Amniotic epithelial cell (primary cell): ENCODE measurements at places on chromosomes 5 and 9.

GRCh38 chr5:88736494-88736893 is 146.5 kb downstream of the MEF2C start:
- no peak for DNase-seq

- DNase-seq, result peak; percentile 56
Observed at GRCh38 chr9:34744295-34745221, 34.6 kb upstream of the CCL21 start.

DNA sequence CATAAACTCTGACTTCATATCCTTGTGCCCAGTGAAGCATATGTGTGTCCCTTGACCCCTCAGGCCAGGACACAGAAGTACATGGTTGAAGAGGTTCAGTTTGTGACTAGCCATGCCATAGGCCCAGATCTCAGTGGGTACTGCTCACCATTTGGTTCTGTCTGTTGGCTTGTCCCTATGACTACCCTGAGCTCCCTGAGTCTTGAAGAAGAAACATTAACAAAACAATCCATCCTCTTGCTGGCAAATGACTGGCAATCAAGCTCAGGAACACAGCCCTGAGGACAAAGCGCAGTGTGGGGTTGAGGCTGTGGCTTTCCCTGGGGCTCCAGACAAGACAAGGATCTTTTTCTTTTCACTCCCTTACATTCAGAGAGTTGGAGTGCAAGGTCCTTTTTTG is 46.3 kb downstream of the TNFAIP8 start:
- no peak for DNase-seq

GRCh38 chr9:19496321-19497050 is 87.7 kb downstream of the ACER2 start:
- no peak for DNase-seq

GRCh38 chr9:37611961-37612360 is 19.6 kb upstream of the TOMM5 start:
- no peak for DNase-seq

DNA sequence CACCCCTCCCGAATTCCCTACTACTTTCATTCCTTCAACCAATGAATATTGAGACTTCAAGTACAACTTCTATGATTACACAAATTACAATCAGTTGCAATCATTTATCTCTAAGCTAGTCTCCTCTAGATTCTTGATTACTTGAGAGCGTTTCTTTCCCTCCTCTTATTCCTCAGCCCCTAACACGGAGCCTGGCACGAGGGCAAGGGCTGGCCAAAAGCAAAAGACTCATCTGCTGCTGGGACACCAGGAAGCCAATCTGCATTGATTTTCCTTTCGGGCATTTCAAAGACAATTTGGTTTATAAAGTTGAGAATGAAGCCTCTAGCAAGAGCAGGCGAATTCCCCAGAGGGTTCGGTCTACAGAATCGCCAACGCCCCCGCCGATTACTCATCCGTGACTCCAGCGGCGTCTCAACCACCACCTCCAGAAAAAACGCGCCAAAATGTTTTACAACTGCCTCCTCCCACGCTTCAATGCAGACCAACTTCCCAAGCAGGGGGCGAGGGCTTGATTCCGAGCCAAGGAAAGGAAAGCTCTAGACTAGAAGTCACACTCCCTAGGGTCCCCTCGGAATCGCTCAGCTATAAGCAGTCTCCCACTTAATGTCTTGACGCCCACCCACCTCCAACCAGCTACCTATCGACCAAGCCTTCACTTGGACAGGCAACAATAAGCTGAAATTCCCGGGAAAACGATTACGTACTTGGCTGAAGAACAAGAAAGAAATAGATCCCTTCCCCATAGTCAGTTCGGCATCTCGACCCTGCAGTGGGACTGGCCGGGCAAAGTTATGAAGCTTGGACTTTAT is 1.5 kb downstream of the PCSK1 start:
- no peak for DNase-seq

DNA sequence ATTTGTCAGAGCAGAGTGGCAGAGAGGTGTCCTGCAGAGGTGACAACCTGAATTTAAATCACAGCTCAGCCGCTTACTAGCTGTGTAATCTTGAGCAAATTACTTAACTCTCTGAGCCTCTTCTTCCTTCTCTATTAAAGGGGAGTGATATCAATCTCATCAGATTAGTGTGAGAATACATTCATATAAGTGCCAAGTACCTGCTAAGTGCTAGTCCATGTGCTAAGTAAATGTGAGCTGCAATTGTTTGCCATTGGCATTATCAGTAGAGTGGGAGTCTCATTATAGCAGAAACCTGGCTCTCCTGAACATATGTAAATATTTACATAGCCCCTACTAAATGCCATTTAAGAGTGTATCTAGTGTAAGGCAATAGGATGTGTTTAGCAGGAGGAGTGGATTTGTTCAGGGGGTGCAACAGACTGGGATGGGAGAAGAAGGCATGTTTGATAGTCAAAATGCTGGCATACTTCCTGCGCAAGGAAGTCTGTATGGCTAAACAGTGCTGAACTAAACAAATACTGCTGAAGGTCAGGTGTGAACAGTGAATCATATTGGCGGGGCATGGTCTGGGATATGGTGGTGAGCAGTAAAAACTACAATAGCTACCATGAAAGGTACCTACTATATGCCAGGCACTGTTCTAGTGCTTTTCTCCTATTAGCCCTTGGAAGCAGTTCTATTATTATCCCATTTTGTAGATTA is 74.5 kb downstream of the F2RL2 start:
- no peak for DNase-seq

- peak; percentile 28 for DNase-seq
Observed at GRCh38 chr9:18331808-18332209, 142.1 kb upstream of the ADAMTSL1 start.

DNA sequence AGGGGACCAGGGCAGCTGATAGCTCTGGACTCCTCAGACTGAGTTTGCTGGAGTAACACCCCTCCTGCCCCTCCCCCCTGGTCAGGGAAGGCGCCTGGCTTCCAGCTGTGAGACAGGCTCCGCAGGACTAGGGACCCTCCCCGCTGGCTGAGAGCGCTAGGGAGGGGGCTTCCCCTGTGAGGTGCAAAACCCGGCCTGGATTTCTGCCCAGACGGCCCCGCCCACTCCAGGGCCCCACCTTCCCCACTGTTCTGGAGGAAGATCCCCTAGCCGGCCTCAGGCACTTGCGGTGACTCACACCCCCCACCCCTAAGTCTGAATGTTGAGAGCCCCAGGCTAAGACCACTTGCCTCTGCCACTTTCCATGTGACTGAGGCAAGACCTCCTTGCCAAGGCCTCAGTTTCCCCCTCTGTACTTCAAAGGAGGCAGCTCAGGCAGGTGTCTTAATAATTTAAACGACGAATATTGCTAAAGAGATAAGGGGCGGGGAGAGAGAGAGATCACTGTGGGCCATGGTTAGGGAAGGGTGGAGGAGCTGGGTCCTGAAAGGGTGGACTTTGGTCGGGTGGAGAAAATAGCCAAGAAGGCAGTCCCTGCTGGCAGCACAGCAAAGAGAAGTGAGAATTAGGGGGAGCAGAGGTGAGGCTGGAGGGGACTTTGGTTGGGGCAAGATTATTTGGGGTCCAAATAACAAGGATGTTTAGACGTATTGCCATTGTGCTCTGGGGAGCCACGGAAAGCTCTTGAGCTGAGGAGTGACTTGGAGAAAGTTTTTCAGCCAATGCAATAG is 1.0 kb upstream of the DAB2IP start:
- no peak for DNase-seq

DNA sequence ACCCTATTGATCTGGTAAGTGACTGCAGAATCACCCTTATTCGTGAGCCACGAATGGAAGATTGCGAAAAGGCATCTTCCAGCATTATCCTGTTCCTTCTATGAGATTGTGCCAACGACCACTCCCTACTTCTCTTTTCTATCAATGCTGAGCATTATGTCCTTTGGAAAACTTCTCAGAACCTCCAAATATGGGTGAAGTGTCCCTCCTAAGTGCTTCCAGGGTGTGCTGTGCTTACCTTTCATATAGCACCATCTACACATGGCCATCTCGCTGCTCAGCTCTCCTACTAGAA is 14.7 kb upstream of the LCP2 start:
- DNase-seq, result no peak

DNA sequence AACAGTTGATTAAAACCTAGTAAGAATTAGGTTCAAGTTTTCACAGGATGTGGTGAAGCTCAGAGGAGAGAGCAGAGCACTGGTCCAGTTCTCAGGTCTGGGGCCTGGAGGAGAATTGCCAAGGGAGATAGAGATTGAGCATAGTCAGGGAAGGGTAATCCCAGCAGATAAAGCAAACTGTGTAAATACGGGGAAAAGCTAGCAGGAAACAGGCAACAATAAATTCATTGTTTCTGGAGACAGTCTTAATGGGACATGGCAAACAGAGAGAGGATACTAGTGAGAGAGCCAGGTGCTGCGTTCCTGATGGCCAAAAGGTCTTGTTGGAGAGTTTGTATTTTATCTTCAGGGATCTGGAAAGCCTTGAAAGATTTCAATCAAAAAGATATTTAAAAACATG is 333.0 kb downstream of the PDE4D start:
- DNase-seq, result no peak

GRCh38 chr9:35606726-35607125 is 1.7 kb downstream of the TESK1 start:
- DNase-seq, result no peak

GRCh38 chr5:113202287-113202686 is 225.7 kb downstream of the DCP2 start:
- no peak for DNase-seq

- no peak for DNase-seq
Observed at GRCh38 chr9:134306636-134307600, 19.3 kb upstream of the RXRA start.

- DNase-seq, result peak; percentile 60
Observed at GRCh38 chr5:163585206-163585605, 79.8 kb downstream of the MAT2B start.

- no peak for DNase-seq
Observed at GRCh38 chr5:137279521-137280231, 219.4 kb downstream of the SPOCK1 start.

GRCh38 chr5:123181394-123181801 is 92.4 kb downstream of the PRDM6 start:
- peak; percentile 64 for DNase-seq

DNA sequence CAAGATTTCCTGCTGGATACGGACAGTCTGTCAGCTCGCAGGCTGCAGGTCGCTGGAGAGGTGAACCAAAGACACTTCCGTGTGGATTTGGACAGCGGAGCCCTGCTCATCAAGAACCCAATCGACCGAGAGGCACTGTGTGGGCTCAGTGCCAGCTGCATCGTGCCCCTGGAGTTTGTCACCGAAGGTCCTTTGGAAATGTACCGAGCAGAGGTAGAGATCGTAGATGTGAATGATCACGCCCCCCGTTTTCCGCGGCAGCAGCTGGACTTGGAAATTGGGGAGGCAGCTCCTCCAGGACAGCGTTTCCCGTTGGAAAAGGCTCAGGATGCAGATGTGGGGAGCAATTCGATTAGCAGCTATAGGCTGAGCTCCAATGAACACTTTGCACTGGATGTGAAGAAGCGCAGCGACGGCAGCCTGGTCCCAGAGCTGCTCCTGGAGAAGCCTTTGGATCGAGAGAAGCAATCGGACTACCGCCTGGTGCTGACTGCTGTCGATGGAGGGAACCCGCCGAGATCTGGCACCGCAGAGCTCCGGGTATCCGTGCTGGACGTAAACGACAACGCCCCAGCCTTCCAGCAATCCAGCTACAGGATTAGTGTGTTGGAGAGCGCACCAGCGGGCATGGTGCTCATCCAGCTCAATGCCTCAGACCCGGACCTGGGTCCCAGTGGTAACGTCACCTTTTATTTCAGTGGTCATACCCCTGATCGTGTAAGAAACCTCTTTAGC is 658 bp downstream of the PCDHGC4 start:
- no peak for DNase-seq

DNA sequence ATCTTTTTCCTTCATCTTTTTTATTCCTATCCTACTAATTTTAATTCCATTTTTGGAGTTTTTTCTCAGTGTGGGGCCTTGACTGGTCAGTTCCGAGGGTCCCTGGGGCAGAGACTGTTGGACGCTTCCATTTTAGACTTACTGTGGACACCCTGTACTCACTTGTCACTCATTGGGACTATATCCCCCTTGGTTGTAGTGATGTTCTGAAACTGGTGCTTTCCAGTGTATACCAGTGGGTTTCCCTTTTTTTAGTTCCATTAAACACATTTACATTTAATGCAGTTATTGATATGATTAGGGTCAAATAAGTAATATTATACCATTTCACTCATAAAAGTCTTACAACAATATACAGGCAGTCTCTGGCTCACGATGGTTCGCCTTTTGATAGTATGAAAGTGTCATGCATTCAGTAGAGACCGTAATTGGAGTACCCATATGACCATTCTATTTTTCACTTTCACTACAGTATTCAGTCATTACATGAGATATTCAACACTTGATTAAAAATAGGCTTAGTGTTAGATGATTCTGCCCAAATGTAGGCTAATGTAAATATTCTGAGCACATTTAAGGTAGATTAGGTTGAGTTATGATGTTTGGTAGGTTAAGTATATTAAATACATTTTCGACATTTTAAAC is 46.0 kb downstream of the CNOT6 start:
- DNase-seq, result no peak

- peak; percentile 47 for DNase-seq
Observed at GRCh38 chr5:33936381-33937016, at the start of gene RXFP3. Gene RXFP3 (plus strand): TSS chr5:33936386. CDS start chr5:33936741, 355 bp downstream.

GRCh38 chr9:128233817-128234406 is 30.7 kb downstream of the DNM1 start:
- DNase-seq, result no peak

GRCh38 chr9:106421772-106422171 is 441.2 kb upstream of the ZNF462 start:
- DNase-seq, result no peak

DNA sequence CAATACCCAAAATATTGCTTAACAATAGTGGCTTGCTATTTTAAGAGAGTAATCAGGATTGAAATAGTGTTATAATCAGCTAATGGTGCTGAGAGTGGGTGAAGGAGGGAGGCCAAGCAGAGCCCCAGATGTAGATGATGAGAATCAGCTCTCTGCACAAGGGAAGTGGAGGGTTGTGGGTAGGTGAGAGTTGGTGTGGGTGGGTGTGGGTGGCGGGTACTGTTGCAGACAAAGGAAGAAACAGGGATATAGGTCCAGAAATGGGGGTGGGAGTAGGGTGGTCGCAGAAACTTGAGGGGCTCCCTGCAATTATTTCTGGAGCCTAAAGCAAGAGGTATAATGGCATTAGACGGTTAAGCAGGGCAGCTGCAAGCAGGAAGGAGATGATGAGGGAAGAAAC is 7.4 kb upstream of the ADCY2 start:
- DNase-seq, result no peak

- no peak for DNase-seq
Observed at GRCh38 chr9:94809778-94810177, 83.3 kb downstream of the AOPEP start.

GRCh38 chr5:159319832-159320231 is 10.5 kb downstream of the IL12B start:
- no peak for DNase-seq

- peak; percentile 10 for DNase-seq
Observed at GRCh38 chr5:39816866-39817265, 392.1 kb upstream of the DAB2 start.

GRCh38 chr5:159525117-159525516 is 194.8 kb upstream of the IL12B start:
- no peak for DNase-seq

GRCh38 chr5:74575741-74576538 is 64.6 kb downstream of the ENC1 start:
- peak; percentile 89 for DNase-seq
